ENCODE measurements at places on chromosomes 4 and X. TPM values are rescaled to one million over a fixed set of nuclear protein-coding genes. Genes with fewer than 3 reads are reported as not detected.

SLC6A8 gene
- 9.2 TPM for total RNA-seq

ATP1B4 gene
- not detected for total RNA-seq

DGKK gene
- not detected for total RNA-seq

MAGEB10 gene
- not detected for total RNA-seq

MGAT4D gene
- total RNA-seq: not detected

FGFBP2 gene
- total RNA-seq: not detected

CSAG2 gene
- total RNA-seq: not detected

BCOR gene
- total RNA-seq: 39.4 TPM

GLRA3 gene
- total RNA-seq: not detected

DNA sequence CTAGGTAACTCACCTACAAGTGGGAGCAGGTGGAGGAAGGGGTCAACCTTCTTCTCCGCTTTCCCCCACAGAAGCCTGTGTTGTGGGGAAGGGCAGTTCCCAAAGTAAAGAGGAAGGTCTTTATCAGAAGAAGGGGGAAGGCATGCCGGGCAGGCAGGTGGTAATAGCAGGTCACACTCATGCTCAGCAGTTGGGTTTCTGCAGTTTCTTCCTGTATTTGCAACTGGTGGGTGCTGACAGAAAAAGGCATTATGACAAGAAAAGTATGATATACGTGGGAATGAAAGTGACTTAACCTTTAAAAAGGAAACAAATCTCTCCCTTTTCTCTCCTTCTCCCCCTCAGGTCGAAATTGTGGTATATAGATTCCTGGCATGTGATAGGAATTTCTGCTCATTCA lies 3.7 kb downstream of the MTMR1 start:
- DNase-seq: no peak

DNA sequence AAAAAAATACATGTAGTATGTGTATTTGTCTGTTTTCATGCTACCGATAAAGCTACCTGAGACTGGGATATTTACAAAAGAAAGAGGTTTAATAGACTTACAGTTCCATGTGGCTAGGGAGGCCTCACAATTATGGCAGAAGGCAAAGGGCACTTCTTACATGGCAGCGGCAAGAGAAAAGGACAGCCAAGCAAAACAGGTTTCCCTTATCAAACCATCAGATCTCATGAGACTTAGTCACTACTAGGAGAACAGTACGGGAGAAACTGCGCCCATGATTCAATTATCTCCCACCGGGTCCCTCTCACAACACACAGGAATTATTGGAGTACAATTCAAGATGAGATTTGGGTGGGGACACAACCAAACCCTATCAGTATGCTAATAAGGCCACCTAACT lies 137.0 kb upstream of the ELOVL6 start:
- DNase-seq: no peak

GRCh38 chrX:136200466-136200865 lies 50.7 kb downstream of the MAP7D3 start:
- DNase-seq: no peak

GRCh38 chr4:56732301-56732700 lies 51.2 kb upstream of the HOPX start:
- no peak for DNase-seq

DNA sequence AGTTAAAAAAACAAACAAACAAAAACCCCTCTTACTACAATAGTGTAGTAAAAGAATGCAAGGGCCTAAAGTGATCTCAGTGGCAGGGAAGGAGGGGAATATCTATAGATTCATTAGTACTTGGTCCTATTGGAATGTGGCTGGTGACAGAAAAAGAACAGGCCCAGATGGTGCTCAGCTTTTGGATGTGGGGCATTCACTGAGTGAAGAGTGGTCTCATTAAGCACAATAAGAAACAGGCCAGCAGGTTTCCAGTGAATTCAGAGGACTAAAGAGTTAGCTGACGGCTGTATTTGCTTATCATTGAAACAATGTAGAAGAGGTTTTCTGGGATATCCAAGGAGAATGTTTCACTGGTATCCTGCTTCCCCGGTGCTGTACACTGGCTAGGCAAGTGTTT lies 243.8 kb upstream of the HHIP start:
- no peak for DNase-seq

DNA sequence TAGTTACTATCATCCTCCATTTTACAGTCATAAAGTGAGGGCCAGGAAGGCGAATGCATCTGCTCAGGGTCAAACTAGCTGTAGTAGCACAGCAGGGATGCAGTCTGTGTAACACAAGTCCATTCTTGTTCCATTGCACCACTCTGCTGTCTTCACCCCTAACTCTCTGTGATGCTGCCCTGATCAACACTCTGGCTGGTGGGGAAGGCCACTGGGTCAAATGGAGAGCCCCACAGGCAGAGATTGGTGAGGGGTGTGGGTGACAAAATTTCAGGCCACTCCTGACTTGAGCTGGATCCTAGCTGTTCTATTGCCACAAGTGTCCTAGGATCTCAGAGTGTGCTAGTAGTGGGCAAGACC lies 136.5 kb downstream of the PJA1 start:
- no peak for DNase-seq

GRCh38 chr4:9773471-9773870 lies 8.0 kb upstream of the DRD5 start:
- DNase-seq: no peak

DNA sequence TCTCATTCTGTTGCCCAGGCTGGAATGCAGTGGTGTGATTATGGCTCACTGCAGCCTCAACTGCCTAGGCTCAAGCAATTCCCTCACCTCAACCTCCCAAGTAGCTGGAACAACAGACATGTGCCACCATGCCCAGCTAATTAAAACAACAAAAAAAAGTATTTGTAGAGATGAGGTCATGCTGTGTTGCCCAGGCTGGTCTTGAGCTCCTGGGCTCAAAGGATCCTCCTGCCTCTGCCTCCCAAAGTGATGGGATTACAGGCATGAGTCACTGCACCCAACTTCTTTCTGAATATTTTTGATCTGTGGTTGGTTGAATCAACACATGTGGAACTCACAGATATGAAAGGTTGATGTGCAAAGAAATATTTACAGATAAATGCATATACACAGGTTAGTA lies 18.5 kb upstream of the SEPTIN11 start:
- DNase-seq: no peak

DNA sequence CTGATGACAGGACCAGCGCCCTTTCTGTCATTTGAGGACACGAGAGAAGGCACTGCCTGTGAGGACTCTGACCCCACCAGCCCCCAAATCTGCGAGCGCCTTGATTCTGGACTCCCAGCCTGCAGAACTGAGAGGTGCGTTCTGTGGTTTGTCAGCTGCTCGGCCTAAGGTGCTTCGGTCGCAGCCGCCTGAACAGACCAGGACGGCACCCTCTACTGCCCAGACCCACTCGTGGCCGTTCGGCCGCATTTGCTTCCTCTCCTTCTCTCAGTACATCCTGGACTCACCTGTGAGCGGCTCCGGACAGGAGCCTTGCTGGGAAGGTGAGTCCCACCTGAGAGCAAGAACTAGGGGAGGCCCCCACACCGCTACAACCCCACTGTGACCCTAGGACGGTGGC lies 8.5 kb downstream of the PCGF3 start:
- no peak for DNase-seq

GRCh38 chrX:48794340-48794910 lies 7.4 kb upstream of the HDAC6 start:
- no peak for DNase-seq

GRCh38 chr4:7521666-7522065 lies 86.9 kb upstream of the PSAPL1 start:
- DNase-seq: no peak

- DNase-seq: no peak
Observed at GRCh38 chrX:155966876-155967275, 30.6 kb upstream of the IL9R start.

DNA sequence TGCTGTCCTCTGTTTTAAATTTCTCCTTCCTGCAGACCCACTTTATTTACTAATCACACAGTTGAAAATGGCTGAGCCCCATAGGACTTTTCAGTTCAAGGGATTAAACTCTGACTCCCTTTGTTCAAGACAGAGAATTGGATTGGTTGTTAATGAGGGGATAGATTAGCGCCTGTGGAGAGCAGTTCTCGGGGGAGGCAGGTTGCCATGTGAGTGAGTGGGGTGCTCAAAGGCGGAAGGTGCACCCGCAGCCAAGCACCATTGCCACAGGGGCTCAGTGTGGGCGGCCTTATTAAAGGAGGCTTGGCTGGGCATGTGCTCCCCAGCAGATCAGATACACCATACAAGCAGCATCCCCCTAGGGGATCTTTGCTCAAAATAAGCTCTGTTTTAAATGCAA lies 7.9 kb upstream of the CBR4 start:
- DNase-seq: no peak

DNA sequence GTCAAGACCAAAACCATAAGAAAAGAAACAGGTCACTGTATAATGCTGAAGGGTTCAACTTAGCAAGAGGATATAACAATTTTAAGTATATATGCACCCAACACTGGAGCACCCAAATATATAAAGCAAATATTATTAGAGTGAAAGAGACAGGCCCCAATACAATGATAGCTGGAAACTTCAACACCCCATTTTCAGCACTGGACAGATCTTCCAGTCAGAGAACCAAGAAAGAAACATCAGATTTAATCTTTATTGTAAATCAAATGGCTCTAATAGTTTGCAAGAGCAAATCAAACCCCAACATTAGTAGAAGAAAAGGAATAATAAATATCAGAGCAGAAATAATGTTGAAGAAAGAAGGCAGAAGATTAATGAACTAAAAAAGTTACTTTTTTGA lies 36.2 kb downstream of the MAGED4 start:
- no peak for DNase-seq

- no peak for DNase-seq
Observed at GRCh38 chr4:24195991-24196736, 306.3 kb upstream of the PPARGC1A start.

GRCh38 chr4:168451331-168451730 lies 29.0 kb downstream of the DDX60L start:
- DNase-seq: peak; percentile 6

- no peak for DNase-seq
Observed at GRCh38 chrX:149510386-149510785, 5.3 kb upstream of the IDS start.

GRCh38 chr4:8523175-8523574 lies 57.0 kb upstream of the GPR78 start:
- no peak for DNase-seq

DNA sequence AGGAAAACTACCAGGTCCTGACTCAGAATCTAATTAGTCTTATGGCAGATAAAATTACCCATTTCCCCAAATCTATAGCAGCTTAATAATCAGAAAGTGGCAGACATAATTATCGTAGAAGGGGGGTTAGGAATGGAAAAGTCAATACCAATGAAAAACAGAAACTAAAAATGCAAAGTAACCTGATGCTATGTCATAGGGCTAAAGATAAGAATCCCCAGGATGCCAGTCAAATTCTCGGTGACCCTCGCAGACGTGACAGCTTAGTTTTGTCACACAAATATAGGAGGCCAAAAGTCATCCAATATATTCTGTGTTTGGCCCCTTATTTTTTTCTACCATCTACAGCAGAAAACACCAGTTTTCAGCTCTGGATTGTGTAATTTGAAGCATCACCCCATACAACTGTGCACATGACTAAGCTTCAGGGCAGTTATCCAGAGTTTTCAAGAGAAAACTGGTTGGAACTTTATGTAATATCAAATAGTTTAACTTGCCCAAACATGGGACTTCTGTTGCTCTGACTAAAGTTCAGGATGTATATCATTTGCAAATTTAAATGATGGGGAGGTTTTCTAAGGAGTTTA lies 30.9 kb downstream of the RASSF6 start:
- DNase-seq: peak; percentile 85

DNA sequence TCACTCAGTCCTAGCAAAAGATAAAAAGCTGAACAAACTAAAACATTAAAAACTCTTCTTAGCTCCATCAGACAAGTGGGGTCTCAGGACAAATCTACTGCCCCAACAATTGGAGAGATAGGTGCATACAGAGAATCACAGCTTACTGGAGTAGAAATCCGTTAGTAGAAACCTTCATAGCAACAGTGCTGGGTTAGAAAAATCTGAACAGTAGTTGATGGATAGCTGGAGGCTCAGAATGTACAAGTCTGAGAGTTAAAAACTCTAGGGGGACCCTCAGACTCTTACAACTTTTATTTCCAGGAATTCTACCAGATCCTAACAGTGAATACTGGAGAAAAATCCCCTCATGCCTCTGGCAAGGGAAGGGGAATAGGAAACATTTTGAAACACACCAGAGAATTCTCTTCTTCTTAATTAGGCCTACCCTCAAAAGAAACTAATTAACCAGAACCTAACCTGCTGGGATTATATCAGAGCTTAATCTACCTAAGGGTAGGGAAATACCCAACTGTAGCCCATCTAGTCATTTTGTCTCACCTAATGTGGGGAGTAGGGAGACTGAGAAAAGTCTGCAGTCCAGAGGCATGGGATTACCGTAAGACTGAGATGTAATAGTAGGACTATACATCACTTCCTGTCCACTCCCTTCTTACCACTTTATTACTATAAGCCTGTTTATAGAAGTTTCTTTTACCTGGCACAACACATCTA lies 165.0 kb upstream of the CTSO start:
- no peak for DNase-seq

GRCh38 chr4:127622921-127623796 lies 9.6 kb upstream of the INTU start:
- DNase-seq: peak; percentile 9

DNA sequence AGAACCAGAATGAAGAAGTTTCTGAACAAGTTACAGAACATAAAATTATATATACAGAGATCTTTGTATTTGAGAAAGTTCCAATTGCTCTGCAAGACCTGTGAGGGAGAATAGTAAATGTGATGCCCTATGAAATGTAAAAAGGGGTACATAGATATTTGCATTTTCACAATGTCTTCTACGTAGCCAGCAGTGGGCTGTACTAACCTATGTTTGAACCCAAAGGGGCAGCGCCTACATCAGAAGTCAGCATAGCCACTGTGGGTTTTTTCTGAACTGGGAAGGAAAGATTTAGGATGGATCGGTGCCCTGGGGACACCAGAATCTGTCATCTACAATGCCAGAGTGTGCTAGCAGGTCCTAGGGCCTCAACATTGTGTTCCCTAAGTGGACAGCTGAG lies 69.5 kb upstream of the CT45A1 start:
- DNase-seq: no peak

- no peak for DNase-seq
Observed at GRCh38 chrX:71619193-71619592, 882 bp upstream of the CXCR3 start.

DNA sequence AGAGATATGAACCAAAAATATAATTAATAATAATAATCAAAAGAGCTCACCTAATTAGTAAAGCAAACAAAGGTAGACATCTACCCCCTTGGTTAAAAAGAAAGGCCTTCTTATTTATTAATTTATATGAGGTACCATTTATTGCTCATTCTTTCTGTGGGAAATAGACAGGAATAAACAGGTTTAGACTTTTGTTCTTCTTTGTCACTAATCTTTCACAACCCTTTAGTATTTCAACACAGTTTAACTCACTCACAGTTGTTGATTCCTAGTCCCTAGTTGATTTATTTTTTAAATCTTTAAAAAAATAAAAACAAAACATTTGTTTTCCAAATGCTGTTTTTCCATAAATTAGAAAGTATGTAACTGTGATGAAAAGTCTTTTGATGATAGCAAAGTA lies 5.6 kb downstream of the PPARGC1A start:
- peak; percentile 84 for DNase-seq

DNA sequence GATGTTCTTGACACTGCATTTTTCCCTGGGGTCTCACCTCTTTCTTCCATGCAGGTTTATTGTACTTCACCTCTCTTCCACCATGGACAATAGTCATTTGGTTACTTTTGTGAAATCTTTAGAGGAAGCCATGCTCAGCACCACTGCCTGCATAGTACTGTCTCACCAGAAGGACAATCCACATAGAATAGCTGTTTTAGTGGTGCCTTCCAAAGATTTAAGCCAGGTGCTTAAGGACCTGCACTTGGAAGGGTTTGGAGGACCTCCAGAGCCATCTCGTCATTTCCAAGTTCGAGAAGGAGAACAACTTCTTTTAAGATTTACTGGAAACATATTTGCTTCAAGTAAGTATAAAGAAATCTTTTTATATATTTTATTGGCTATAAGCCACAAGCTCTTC lies 26.7 kb downstream of the DTHD1 start:
- DNase-seq: no peak

Data from renal cortical epithelial cell (primary cell).